ENCODE measurements at places on chromosomes 5 and 9. TPM values are rescaled to one million over a fixed set of nuclear protein-coding genes. Genes with fewer than 3 reads are reported as not detected.

- DNase-seq = no peak
Observed at GRCh38 chr9:89312222-89312571, 1.2 kb downstream of the CKS2 start.

DNA sequence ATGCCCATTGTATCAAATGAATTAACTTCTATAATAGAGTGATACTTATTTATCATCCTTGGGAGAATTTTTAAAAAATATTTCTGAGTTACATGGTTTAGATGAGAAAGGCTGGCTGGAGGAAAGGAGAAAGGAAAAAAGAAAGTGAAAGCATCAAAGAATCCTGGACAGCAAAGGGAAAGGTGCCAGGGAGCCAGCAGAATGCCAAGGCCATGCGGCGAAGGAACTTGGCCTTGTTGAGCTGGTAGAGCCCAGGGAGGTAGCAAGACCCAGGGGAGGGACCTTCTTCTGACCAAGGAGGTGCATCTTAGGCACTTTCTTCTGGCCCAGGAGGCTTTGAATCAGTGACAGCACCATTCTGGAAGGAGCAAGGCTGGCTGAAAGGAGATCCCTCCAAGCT is 240.5 kb downstream of the ENC1 start:
- DNase-seq = no peak

DNA sequence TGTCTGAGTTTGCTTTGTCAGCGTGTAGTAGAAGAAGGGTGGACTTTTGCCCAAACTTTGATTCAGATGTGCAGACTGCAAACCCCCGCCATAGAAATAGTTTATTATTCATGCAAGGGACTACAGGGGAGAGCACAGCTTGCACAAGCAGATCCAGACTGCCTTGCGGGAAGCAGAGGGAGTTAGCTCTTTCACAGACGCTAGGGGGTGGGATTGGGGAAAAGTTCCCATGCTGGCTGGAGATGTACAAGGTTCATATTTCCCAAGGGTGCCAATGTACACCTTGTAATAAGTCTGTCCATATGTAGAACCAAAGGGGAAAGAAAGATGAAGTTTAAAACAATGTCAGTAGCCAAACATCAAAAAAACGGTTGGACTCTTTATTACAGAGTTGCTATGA is 749.7 kb upstream of the COX7C start:
- no peak for DNase-seq

GRCh38 chr9:101269591-101270283 is 115.1 kb downstream of the BAAT start:
- no peak for DNase-seq

GRCh38 chr5:136023958-136024541 is 4.7 kb upstream of the TGFBI start:
- no peak for DNase-seq

UBE2D2 gene
- total RNA-seq = 133 TPM

DNA sequence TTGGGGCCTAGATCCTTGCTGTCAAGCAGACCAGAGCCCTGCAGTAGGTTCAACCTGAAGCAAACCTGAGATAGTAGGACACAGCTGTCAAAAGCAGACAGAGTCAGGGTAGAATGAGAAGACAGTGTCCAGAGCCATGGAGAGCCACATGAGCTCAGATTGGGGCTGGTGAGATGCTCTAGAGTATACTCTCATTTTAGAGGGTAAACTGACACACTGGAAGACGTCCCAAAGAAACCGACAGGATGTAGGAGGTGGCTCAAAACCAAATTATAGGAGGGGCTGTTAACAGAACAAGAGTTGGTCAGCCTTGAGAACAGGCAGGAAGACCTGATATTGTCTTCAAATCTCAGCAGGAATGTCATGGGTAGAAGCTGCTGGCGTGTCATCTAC is 11.5 kb downstream of the CCDC69 start:
- DNase-seq = no peak

SYK gene
- total RNA-seq = 10.3 TPM

DNA sequence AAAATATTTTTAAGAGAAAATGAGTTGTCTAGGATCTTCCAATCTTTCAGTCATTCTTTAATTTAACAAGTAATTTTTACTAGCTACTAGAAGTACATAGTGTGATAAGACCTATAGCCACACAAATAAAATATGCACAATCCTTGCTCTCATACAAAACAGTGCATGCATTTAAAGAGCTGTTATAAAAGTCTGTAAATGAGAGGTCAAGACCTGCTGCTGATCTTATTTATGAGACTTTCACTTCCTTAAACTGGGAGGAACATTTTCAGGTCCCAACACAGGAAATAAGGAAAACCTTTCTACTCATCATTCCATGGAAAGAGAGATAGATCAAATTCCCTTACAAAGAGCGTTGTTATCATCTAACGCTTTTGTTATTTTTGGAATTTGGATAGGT is 54.2 kb upstream of the PAM start:
- no peak for DNase-seq

DNA sequence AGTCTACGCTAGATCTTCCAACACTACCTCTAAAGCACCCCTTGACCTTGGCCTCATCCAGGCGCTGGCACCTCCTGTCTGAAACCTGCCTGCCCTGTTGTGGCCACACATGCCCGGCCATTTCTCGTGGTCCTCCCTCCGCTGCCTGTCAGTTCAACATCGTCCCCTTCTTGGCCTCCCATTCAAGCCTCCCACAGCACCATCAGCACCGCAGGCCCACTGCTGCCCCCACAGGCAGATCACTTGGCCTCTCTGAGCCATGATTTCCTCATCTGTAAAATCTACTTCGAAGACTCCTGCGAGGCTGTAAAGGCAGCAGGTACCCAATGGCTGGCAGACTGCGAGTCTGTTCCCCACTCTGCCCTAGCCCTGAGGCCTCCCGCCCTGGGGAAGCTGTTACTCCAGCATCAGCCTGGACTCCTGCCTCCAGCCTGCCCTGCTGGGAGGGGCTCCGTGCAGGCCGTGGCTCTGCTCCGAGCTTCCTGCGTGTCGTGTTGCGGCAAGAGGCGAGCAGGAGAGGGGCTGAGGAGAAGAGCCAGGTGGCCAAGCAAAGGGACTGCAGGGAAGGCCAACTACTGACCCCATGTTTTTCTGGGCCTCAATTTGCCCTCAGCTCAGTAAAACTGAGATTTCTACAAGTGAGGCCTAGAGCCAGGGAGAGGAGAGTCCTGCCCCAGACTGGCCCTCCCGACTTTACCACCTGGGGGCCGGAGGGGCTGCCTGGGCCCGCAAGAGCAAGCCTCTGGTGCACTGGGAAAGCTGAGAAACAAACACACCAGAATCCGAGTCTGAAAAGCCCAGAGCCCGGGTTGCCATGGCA is 70.5 kb upstream of the LRRTM2 start:
- DNase-seq = no peak

GRCh38 chr5:4880304-4880741 is 259.8 kb upstream of the ADAMTS16 start:
- no peak for DNase-seq

DNA sequence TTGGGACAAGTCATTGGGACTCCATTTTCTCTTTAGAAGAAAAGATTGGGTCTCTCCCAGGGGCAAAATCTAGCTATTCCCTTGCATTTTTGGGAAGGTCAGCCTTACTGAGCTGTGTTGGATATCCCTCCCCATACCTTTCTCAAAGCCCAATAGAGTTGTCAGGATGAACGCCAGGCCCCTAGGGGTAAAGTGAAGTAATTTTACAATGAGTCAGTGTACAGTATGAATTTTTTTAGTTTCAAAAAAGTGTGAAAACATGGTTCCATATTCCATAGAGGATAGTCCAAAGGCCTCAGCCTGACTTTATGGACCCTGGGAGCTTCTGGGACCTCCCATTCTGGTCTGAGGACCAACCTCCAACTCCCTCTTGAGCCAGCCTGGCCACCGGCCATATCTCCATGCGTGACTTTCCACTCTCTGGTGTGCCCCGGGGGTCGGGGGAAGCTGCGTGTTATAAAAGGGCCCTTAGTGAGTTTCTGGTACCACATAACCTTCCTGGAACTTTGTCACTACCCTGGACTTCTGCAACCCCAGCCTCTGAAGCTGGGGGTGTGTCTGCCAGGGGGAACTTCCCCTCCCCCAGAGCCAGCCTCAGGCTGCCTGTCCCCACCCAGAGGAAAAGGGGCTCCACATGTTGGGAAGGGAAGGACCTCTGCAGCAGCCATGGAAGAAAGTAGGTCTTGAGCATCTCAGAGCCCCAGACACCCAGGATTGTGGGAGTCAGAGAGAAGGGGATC is 52.4 kb upstream of the SYNPO start:
- DNase-seq = peak; percentile 50

LCN15 gene
- 1.1 TPM for total RNA-seq

SH3RF2 gene
- 179 TPM for total RNA-seq

GRCh38 chr9:128409978-128410377 is 10.7 kb upstream of the CERCAM start:
- DNase-seq = no peak

- no peak for DNase-seq
Observed at GRCh38 chr9:20256284-20256948, 365.9 kb downstream of the MLLT3 start.

DNA sequence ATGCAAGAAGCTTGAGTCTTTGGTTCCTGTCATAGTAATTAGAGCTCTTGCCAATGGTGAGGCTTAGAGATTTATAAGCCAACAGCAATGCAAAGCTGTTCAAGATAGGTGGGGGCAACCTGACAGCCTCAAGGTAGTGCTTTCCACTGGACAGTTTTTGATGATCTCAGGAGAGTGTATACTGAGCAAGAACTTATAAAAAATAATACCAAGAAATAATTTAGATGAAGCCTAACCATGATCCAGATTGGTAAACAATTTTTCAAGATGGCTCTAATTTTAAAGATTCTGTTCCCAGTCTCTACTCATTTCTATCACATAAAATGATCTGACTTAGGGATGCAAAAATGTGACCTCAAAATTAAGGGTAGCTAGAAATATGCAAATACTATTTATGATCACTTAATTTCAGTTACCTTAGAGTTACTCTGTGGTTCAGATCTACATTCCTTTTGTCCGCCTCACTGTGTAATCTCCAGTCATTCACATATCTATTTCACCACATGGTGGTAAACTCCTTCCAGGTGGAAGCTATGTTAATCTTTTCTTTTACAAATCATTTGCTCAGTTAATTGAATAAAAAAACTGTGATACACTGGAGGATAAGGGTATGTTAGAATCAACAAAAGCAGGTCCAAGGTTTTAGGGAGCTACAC is 1228.0 kb upstream of the C9orf72 start:
- DNase-seq = no peak

DNA sequence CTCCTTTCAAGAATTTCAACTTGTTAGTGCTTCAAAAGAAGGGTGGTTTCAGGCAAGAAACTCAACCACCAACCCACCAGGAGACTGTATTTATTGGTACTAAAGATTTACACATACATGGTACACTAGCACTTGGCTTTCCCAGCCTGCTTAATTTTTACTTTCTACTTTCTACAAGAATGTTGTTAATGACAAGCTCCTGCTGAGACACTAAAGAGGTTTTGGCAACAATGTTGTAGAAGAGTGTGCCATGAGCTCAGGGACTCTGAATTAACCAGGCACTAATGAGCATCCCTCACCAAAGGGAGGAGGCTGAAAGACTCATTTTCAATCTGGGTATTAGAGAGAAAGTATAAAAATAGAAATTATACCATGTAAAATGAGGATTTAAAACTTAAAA is 195.0 kb downstream of the KIAA0825 start:
- DNase-seq = no peak

IDNK gene
- total RNA-seq = 3.5 TPM

- no peak for DNase-seq
Observed at GRCh38 chr5:59712836-59713497, 180.6 kb downstream of the PDE4D start.

- DNase-seq = no peak
Observed at GRCh38 chr9:27304521-27304920, 7.6 kb upstream of the EQTN start.

DNA sequence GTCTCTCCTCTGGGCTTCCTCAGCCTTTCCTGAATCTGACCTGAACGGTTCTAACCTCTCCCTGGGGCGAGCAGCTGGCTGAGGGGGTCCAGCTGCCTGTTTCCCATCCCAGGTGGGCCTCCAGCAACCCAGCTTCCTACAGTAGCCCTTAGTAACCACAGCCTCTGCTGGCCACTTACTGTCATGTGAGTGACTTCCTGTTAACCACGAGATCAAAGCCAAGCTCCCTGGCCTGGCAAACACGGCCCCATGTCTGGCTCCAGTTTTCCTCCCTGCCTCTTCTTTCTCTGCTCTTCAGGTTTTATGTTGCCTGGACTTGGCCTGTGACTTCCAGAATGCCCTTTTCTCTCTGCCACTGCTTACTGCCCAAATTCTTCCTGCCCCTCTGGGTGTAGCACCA is 47.2 kb upstream of the DAB2IP start:
- DNase-seq = no peak

- DNase-seq = no peak
Observed at GRCh38 chr9:90787771-90788460, 13.7 kb upstream of the SYK start.

DNA sequence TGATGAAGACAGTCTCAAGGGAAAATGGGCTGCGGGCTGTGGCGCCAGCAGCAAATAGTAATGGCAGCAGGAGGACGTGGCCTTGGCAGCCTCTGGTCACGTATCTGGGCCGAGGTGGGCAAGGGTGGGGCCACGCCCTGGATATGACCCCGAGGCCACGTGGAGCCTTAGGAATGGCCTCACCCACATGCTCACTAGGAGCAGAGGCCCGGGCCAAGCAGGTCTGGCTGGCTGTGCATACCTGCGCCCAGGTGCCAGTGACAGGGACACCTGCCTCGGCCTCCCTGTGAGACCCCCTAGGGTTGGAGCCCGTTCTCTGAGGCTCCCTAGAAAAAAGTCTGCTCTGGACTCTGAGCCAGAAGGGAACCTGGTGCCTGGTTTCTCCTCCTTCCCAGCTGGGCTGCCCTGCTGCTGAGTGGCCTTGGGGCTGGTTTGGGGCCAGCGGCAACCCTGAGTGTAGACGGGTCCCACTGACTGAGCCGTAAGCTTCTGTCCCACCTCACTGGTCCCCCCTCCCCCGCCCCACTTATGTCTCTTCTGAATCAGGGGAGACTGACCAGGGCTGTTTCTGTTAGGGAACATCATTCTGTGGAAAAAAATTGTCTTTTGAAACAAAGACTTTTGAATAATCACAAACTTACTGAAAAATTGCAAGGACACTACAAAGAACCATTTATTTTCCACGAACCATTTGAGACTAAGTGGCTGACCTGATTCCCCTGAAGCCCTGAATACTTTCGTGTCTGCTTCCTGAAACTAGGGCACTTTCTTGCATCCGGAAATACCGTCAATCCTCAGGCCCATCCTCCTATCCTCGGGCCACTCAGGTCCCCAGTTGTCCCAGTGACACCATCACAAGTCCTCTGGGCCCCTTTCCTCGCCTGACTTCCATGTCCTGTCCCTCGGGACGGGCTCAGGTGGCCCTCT is 60.8 kb downstream of the WNK2 start:
- no peak for DNase-seq

WDR38 gene
- not detected for total RNA-seq

TCF7 gene
- total RNA-seq = 2.4 TPM

- DNase-seq = no peak
Observed at GRCh38 chr5:95958310-95959014, 3.2 kb downstream of the ELL2 start.

GRCh38 chr5:72507907-72508238 is 663 bp upstream of the ZNF366 start:
- no peak for DNase-seq

GRCh38 chr5:61624553-61625136 is 292.6 kb downstream of the ZSWIM6 start:
- no peak for DNase-seq

All from left cardiac atrium (tissue), 4 donors.